Non-pigmented ciliary epithelial cell (primary cell): ENCODE measurements at places on chromosomes 3 and 15.

GRCh38 chr3:190616637-190617036 lies 102.8 kb downstream of the IL1RAP start:
- DNase-seq: no peak

GRCh38 chr15:47184908-47185801 lies 532.1 kb upstream of the SEMA6D start:
- no peak for DNase-seq

- DNase-seq: no peak
Observed at GRCh38 chr3:127730666-127731295, 58.0 kb downstream of the ABTB1 start.

- no peak for DNase-seq
Observed at GRCh38 chr3:23583980-23584740, 221.6 kb upstream of the UBE2E1 start.

DNA sequence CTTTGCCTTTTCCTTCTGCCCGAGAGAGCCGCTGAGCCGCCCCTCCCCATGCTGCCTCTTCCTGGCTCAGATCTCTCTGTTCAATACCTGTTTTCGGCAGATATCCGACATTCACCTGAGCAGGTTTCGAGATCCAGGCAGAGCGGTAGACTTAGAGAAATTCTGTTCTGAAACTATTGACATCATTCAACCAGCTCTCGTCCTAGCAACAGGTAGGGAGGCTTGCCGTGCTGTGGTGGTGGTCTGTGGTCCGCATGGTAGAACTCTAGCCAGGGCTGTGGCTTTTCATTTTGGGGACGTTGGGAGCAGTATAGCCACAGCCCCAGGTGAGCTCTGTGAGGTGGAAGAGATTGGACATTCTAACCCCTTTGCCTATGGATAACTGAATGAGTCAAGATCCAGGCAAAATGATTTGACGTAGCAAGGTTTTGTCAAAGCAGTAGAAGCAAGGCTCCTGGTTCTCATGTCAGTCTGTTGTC lies 810 bp downstream of the TMEM62 start:
- DNase-seq: no peak

GRCh38 chr15:69508659-69509058 lies 56.0 kb downstream of the RPLP1 start:
- DNase-seq: no peak

DNA sequence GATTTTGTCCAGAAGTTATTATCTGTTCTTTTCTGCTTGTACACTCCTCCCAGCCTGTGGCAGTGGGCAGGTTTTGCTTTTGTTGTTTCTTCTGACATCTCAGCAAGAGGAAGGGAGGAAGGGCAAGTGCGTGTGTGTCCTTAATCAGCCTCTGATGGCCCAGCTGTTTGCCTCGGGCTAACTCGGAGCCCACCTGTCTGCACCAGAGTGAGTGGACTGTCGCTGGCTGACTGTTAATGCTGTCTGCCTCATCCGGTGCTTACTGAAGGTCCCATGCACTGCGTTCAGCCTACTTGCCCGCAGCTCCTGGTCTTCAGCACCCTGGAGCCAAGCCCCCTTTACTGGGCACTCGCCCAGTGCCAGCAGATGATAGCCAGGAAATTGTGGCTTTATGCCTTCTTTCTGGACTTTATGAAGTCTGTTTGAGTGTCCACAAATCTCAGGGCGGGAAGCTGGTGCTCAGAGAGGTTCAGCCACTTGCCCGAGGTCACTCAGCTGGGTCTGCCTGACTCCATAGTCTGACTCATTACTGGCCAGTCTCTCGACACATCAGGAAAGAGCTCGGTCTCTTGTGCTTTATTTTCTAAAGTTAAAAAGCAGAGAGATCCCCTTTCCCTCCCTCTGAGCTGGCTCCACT lies 89.5 kb downstream of the CHRNA7 start:
- DNase-seq: no peak

- no peak for DNase-seq
Observed at GRCh38 chr15:88048755-88049154, 207.8 kb downstream of the NTRK3 start.

- no peak for DNase-seq
Observed at GRCh38 chr15:82698711-82699345, 10.8 kb downstream of the AP3B2 start.

GRCh38 chr15:70815604-70816003 lies 38.4 kb downstream of the LARP6 start:
- no peak for DNase-seq

- DNase-seq: no peak
Observed at GRCh38 chr3:82790307-82791097, 1029.1 kb upstream of the GBE1 start.

DNA sequence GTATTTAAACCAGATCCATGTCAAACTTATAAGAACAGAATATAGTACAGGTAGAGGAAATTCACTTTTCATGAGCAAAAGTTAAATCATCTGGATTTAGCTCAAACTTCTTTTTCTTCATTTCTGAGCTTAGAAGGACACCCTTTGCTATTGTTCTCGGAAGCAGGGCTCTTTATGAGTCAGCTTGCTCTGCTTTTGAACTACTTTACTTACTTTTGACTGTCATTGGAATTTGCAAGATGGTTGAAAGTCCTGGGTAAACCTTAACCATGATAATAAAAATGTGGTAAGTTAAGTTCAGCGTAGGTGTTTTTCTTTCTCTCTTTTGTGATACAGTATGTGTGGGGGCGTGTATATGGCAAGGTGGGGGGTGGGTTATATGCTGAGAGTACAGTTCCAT lies 312.7 kb upstream of the DPH6 start:
- no peak for DNase-seq

- DNase-seq: no peak
Observed at GRCh38 chr3:14522768-14523167, 17.4 kb downstream of the GRIP2 start.

- DNase-seq: no peak
Observed at GRCh38 chr15:75961331-75961730, 50.9 kb downstream of the NRG4 start.

DNA sequence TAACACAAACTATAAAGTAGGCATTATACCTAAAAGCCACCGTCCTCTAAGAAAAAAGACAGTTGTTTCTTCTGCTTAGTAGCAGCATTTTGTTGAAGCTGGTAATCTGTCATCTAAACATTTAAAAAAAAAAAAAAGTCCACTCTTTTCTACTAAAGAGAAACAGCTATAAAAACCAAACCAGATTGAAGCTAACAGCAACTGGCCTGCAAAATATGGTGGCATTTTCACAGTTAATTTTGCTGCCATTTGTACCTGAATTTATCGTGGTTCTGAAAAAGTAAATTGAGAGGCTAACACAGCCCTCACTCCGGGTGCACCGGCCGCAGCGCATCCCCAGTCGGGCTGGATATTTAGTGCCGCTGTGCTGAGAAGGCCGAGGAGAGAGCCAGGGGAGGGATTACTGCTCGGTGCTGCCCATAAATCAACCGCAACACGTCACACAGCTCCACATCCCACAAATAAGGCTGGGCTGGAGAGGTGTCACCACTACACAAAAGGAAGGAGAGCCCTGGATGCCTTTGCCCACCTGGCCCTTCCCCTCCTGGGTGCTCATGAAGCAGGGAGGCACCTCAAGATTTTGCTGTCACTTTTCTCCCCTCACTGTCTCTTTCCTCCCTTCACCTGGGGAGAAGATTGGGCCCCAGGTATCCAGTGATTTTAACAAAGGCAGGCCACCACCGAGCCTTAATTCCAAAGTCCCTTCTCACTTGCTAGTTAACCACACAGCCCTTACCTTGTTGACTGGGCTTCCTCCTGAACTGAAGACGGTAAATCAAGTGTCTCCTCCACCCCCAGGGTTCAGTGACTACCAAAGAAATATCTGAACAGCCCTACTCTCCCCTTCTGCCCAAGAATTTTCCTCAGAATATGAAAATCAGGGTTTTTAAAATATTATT lies 44.4 kb downstream of the MECOM start:
- no peak for DNase-seq

GRCh38 chr15:45523166-45523460 lies 558 bp upstream of the SLC30A4 start:
- no peak for DNase-seq

- DNase-seq: no peak
Observed at GRCh38 chr3:37443363-37444035, 269.1 kb upstream of the LRRFIP2 start.

GRCh38 chr15:62392376-62392775 lies 227.3 kb upstream of the C2CD4B start:
- no peak for DNase-seq

- no peak for DNase-seq
Observed at GRCh38 chr3:24139463-24140412, 194.7 kb downstream of the NR1D2 start.

DNA sequence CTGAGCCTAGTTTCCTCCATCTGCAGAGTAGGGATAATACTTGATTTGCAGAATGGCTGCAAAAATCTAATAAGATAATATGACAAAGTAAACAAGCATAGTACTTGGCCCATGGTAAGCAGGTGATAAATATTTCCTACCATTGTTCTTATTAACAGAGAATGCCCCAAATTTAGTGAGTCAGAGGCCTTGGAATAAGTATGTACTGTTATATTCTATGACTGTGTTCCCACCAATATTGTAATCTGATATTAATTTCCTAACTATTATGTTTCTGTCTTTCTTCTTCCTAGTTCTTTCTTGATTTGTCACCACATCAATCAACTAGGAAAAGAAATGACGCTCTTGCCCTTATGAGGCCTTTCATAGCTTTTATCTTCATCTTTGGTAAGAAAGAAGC lies 178.4 kb upstream of the SLC2A2 start:
- no peak for DNase-seq

GRCh38 chr15:78307976-78308375 lies 8.6 kb upstream of the SKIC8 start:
- DNase-seq: no peak

- DNase-seq: no peak
Observed at GRCh38 chr3:161672478-161672877, 175.9 kb downstream of the OTOL1 start.

- no peak for DNase-seq
Observed at GRCh38 chr3:53253707-53254508, 1.9 kb downstream of the TKT start.

DNA sequence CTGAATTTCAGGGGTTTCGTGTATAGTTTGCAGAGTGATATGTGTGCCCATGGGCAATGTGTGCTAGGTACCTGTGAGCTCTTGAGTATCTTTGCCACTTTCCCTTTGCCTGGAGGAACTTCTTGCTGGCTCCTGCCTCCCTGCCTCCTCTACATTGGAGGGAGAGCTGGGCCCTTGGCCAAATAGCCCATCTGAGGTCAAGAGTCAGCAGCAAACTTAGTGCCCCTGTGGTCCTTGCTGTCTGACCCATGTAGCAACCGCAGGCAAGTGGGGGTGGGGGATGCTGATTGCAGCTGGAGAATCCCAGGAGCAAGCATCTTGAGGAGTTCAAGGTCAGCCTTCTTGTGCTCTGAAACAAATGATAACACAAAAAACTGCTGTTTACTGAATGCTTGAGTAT lies 5.4 kb upstream of the TBC1D21 start:
- DNase-seq: no peak

GRCh38 chr3:28018925-28019718 lies 222.3 kb upstream of the CMC1 start:
- DNase-seq: no peak

DNA sequence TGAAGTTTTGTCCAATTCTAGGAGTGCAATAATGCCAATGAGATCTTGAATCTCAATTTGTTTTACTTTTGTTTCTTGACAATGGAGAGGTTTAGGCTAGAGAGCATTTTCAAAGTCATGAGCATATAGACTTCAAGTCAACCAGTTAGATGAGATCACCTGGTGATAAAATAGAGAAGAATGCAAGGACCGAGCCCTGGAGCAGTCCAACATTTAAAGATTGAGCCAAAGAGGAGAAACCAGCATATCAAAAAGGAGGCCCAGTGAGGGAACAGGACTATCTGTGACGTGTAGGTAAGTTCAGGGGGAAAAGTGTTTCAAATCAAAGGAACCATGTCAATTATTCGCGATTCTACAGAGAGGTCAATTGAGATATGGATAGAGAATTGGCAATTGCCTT lies 1.7 kb upstream of the PIAS1 start:
- DNase-seq: no peak

DNA sequence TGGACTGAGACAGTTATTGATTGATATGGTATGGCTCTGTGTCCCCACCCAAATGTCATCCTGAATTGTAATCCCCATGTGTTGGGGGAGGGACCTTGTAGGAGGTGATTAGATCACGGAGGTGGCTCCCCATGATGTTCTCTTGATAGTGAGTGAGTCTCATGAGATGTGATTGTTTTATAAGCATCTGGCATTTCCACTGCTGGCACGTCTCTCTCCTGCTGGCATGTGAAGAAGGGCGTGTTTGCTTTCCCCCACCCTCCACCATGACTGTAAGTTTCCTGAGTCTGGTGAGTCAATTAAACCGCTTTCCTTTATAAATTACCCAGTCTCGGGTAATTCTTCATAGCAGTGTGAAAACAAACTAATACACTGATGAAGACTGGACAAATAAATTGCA lies 105.6 kb upstream of the MELTF start:
- no peak for DNase-seq

DNA sequence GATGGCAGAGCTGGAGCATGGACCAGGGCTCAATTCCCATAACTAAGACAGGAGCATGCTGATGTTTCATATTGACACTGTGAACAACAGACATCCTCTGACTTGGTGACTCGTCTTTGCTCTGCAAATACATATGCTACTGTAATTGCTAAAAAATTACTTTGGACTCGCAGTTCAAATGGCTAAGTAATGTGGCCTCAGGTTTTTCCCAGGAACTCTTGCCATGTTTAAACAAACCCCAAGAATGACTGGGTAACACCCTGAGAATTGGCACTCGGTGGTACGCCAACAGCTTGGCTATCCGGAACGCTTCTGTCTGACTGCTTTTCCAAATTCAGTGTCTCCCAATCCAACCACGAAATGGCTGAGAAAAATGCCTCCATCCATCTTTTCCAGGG lies 456.7 kb upstream of the THBS1 start:
- no peak for DNase-seq

DNA sequence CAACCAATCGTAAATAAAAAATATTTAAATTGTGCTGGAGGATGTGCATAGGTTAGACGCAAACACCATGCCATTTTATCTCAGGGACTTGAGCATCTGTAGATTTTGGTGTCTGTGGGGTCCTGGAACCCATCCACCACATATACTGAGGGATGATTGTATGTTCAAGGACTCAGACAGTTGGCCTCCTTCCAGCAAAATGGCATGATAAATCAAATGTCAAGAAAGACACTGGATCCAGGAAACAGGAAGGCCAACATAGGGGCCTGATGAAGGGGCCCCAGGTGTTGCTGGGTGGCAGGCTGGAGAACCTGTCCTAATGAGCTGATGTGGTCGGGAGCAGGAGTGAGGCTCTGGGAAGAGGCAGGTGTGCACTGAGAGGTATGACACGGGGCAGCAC lies 289.5 kb downstream of the GABRG3 start:
- DNase-seq: no peak
